ENCODE measurements at places on chromosomes 12 and 14. TPM values are rescaled to one million over a fixed set of nuclear protein-coding genes. Genes with fewer than 3 reads are reported as not detected.

CMA1 gene
- not detected for total RNA-seq

BMP4 gene
- total RNA-seq, result 15.2 TPM

CNTN1 gene
- total RNA-seq, result not detected

KRT6C gene
- not detected for total RNA-seq

FAM177A1 gene
- total RNA-seq, result 21.2 TPM

REM2 gene
- not detected for total RNA-seq

SYCP3 gene
- not detected for total RNA-seq

IGF1 gene
- total RNA-seq, result 1.1 TPM

NTF3 gene
- not detected for total RNA-seq

ERP27 gene
- total RNA-seq, result 0.37 TPM

NELL2 gene
- 0.49 TPM for total RNA-seq
